ENCODE measurements at places on chromosomes 6 and 20.

DNA sequence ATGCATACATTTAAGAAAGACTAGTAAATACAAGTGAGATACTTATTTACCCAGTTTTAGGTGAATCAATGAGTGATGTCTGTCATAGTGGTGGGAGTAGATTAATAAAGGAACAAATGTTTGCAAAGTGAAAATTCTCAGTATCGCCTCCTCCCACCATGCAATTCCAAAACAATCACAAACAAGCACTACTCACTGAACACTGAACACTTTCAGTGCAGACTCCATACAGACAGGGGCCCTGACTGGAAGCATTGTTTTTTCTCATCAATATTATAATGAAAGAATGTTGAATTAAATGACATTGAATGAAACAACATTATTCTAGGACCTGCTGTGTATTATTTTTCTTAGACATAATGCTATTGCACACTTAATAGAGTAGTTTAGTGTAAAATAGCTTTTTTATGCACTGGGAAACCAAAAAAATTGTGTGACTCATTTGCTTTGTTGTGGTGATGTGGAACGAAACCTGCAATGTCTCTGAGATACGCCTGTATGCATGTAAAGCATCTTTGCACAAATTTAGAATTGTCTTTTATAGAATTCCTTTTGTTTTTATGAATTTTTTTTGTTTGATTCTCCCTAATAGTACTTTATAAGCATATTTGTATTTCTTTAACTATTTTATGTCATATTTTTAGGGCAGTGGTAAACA is 317.5 kb downstream of the UTRN start:
- no peak for DNase-seq

DNA sequence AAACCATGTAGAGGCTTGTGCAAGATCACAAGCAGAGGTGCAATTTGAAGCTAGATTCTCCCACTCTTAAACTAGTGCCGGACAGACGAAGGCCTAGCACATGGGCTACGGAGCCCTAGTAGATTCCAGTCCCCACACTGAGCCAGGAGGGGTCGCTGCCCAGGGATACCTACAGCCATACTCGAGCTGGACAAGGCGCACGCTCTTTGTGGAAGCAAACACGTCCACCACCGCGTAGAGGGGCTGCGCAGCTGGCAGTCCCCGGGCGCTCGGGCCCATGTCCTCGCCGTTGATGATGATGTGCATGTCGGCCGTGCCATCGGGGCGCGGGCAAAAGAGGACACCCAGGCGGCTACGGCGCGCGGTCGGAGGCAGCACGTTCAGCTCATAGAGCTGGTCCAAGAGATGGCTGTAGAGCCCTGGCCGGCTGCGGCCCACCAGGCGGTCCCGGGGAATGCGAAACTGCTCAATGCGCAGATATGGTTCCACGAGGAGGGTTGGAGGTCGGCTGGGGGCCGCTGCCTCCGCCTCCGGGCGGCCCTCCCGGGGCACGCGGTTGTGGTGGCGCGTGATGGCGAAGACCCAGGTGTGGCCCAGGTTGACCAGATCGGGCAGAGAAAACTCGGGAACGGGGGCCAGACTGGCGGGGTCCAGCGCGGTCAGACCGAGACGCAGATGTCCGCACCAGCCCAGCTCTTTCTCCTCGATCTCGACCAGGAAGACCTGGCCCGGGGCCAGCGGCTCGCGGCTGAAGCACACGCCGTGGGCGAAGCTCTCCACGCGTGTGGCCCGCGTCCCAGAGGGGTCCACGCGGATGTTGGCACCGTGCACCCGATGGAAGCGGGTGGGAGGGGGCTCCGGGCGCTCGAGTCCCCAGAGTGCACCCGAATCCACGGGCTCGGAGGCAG is 677 bp downstream of the NEURL2 start:
- peak; percentile 92 for DNase-seq

- no peak for DNase-seq
These were observed 140.2 kb upstream of the PHACTR1 start for GRCh38 chr6:12576389-12576788.

- DNase-seq = no peak
These were observed 36.6 kb downstream of the AIG1 start for GRCh38 chr6:143097224-143097795.

GRCh38 chr6:136408204-136408603 is 118.6 kb upstream of the BCLAF1 start:
- no peak for DNase-seq

GRCh38 chr6:168390749-168391420 is 50.1 kb upstream of the SMOC2 start:
- peak; percentile 69 for DNase-seq

DNA sequence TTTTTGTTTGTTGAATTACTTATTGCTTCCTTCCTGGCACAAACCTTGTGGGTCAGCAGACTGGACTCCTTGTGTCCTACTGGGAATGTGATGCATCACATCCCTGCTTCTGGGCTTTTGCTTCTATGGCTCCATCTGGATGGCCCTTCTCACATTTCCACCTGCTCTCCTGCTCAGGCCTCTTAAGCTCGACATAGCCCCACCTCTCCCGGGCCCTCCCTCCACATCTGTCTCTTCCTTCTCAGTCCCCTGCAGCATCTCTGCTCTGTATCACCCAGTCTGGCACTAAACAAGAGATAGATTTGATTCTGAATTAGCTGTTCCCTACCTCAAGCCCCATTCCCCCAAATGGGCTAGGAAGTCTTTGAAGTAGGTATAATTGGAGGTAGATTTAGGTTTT is 356.8 kb downstream of the DHX35 start:
- DNase-seq = no peak

DNA sequence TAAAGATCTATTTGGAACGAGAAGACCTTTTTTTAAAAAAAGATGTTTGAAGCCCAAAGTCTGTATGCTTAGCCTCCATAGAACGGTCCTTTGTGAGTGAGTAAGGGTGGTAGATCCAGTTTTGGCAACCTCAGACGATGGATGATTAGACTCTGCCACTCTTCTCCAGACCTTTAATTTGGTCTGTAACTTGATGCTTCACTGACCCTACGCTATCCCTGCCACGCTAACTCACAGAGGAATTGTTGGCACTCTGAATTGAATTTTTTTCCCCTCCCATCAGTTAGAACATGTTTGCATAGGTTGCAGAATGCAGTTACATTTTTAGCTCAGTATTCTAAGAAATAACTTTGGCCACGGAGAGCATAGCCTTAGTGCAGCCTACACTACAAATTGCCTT is 15.8 kb upstream of the DEK start:
- no peak for DNase-seq

DNA sequence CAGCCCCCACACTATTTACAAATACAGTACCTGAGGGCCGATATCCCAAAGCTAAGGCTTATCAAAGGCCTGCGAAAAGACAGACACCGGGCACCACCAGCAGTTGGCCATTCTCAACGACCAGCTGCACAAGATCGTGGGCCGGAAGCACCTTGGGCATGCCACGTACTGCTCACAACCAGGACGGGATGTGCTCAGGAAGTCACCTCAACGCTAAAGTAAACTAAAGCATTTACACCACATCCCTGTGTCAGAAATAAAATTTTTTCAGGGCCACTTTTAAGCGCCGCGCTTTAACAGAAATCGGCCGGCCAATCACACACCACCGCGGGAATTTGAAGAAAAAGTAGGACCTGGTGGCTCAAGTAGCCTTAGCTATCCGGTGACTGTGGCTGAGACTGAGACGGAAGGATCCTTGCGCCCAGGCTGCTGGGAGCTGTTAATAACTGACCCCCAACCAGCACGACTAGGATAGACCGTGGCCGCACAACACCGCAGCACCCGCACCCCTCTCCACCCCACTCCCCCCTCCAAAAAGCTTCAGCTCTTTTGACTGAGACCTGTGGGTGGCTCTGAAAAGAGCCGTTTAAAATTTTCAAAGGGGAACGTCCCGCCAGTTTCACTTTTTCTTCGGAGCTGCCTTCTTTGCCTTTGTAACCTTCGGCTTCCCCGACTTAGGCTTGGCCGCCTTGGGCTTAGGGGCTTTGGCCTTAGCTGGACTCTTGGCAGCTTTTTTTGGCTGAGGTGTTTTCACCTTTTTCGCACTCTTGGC is 131.2 kb upstream of the BTN3A2 start:
- peak; percentile 93 for DNase-seq

DNA sequence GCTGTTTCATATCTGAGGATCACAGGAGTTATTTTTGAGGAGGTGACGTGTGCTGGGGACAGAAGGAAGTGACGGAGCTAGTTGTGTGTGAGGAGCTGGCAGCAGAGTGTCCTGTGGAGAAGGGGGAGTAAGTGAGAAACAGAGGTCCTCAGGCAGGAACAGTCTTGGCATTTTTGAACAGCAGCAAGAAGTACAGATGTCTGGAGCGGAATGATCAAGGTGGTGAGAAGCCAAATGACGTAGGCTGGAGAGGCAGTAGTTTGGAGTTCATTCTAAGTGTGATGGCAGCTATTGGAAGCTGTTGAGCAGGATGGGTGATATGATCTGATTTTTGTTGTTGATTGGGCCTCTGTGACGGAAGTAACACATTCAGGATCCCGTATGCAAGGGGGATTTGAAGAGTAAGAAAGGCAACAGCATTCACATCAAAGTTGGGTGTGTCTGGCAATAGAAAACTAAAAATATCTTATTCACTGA is 52.3 kb downstream of the SOBP start:
- DNase-seq = no peak

DNA sequence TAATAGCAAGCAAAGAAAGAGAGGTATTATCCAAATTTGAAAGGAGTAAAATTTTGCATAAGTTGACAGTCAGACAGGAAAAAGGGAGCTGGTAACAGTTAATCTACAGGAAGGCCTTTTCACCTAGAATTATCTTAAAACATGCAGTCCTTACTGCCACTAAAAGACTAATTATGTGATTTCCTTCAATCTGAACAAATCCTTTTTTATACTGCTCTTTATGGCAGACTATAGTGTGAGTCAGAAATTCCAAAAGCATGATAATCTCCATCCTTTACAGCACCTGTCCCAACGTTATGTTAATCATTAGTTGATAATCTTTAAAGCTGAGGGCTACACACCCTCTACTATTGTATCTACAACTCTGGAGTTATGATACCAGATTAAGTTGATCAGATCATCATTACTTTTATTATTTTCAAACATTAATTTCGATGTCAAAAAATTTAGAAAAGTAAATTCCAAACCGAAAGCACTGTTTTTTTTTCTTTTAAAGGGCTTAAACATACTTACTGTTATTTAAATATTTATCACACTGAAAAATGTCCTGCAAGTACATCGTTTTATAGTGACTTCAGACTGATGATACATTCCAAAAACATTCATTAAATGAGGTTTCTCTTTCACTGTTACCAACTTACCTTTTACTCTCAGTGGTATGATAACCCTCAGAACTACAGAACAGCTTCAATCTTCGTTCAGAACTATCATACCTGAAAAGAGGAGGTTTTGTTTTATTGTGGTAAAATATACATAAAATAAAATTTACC is 33.2 kb upstream of the AKAP7 start:
- no peak for DNase-seq

GRCh38 chr6:36110050-36110449 is 20.3 kb upstream of the MAPK13 start:
- DNase-seq = no peak

DNA sequence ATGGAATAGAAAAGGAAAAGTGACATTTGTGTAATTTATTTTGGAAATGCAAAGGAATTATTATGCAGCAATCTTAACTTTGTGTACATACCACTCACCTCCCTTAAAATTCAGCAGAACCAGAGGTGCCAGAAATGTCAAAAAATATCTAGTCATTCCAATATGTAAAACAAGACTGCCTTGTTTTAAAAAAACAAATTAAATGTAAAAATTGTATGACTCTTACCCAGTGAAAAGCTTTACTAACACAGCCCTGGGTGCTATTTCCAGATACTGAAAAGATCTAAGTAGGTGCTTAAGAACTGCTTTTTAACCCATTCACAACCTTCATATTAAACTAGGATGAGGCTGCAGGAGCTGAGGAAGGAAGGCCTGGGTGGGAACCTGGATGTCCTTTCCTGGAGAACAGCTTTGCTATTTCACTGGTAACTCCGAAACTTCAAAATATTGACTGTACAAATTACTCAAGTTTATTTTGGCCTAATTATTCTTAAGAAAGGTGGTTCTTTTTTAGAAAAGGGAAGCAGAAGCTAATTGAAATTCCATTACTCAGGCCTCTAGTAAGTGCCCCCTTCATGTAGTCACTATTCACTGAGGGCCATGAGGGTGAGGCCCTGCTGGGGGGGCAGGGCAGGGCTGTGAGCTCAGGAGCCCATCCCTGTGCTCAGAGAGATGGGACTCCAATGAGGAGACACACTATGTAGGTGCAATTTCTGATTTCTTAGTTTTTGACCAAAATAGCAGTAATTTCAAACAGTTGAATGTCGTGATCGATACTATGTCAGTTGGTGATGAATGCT is 139.6 kb downstream of the MAP3K4 start:
- no peak for DNase-seq

GRCh38 chr6:158452191-158452590 is 107.7 kb upstream of the TMEM181 start:
- no peak for DNase-seq

DNA sequence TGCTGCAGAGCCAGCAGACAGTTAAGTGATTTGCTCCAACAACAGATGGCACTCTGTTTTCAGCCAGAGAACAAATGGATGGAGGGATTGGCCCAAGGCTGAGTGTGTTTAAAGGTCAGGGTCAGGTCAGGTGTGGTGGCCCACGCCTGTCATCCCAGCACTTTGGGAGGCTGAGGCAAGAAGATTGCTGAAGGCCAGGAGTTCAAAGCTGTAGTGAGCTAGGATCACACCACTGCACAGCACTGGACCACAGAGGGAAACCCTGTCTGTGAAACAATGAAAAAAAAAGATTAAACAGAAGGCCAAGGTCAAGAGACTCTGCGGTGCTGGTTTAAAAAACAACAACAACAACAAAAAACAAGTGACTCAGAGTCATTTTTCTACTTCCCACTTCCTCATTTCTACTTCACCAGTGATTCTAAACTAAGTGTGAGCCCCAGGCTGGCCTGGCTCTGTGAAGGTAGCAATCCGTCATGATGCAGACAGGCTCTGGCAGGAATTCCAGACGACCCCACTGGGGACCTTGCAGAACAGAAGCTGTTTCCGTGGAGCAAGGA is 42.5 kb upstream of the ARMC2 start:
- DNase-seq = no peak

- DNase-seq = no peak
These were observed 65.1 kb upstream of the CDH4 start for GRCh38 chr20:61186771-61187472.

GRCh38 chr6:125067552-125067951 is 86.0 kb upstream of the TPD52L1 start:
- no peak for DNase-seq

DNA sequence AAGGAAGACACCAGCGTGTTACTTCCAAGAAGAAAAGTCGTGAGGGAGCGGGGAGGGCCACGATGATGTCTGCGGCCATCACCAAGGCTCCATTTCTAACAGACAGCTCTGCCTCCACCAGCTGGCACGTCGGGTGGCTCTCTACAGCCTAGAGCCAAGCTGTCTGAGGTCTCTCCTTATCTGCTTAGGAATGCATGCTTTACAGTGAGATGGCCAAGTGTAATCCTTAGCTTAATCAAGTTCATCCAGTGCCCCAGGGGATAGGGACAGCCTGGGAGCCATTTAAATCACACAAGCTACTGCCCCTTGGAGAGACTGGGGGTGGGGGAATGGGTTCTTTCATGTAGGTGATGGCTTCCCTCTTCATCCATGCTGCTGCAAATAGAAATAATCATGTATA is 213.8 kb upstream of the CST7 start:
- no peak for DNase-seq

GRCh38 chr6:20169119-20169557 is 43.1 kb downstream of the MBOAT1 start:
- DNase-seq = no peak
